ENCODE measurements at places on chromosomes 4 and X.

DNA sequence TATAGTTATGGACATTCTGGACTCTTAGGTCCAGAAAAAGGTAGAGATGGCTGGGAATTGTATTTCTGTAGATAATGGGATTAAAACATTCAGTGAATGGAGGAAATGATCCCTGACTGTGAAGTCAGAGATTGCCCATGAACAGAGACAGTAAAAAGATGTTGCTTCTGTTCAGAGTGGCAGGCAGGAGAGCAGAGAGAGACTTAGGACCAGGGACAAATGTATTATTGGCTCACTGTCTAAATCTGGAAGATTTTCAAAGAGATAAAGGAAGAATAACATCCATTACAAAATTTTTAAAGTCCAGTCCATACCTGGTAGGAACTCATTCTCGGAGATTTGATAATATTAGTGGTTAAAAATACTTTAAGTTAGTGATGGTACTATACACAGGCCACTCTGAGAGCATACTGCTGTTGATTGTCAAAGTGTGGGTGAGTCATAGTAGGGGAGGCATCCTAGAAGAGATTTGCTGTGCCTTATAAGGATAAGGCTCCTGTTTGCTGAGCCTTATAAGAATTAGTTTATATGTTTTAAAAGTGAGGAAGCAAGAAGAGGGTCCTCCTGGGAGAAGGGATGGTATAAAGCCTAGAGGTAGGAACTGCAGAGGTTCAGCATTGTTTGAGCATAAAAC is 53.0 kb downstream of the JADE3 start:
- DNase-seq, result no peak

GRCh38 chrX:132958091-132958703 is at the start of gene HS6ST2:
TSS of gene HS6ST2 (minus strand) at chrX:132958629.
- DNase-seq, result peak; percentile 26

GRCh38 chr4:103915224-103915869 is 195.6 kb upstream of the TACR3 start:
- DNase-seq, result no peak

DNA sequence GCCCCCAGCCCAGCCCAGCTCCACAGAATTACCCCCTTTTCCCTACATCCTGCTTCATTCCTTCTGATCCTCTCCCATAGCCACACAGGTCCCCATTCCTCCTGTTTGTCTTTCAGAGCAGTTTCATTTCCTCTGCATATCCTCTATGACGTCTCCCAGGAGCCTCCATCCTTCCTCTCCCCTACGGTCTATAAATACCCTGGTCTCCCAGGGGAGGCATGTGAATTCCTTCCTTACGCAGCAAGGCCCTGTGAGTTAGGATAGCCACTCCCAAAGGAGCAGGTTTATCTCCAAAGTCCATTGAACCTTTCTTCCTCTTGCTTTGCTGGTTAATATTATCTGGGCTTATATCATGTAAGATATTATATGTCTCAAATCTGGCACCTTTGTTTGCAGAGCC is 8.4 kb upstream of the APLN start:
- no peak for DNase-seq

GRCh38 chr4:70691661-70692060 is 3.3 kb downstream of the UTP3 start:
- no peak for DNase-seq

DNA sequence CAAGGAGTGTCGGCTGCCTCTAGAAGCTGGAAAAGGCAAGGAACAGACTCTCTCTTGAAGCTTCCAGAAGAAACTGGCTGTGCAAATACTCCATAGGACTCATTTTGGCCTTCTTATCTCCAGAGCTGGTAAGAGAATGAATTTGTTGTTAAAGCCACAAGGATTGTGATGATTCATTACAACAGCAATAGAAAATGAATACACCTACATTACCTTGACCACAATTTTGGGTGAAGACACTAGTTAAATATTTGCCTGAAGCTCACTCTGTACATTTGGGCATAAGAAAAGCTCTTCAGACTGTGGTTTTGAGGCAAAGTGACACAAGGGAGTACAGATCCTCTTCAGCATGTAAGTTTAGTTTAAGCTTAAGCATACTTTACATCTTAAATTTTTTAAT is 134.5 kb upstream of the TLL1 start:
- no peak for DNase-seq

DNA sequence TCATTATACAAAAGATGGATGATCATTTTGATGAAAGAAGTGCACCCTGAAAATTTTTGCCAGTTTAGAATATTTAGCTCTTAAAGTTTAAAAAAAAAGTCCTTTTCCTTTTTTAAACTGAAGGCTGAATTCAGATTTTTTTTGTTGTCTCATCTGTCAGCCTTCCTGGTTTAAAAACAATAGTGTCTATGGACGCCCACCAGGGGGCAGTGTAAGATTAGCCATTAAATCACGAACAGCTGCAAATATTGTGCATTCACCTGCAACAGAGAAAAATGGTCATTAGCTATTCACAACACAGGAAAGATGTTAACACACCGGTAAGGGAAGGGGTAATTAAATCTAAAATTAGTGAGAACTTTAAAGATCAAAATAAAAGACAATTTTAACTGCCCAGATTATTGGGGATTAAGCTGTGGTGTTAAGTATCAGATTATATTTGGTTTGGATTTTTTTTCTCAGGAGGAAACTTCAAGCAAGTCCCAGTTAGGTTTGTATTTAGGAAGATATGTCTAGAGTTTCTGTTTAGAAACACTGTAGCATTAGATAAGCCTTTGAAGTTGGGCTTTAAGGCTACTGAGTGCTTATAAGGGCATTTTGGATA is 4.4 kb upstream of the CXorf38 start:
- DNase-seq, result peak; percentile 79

DNA sequence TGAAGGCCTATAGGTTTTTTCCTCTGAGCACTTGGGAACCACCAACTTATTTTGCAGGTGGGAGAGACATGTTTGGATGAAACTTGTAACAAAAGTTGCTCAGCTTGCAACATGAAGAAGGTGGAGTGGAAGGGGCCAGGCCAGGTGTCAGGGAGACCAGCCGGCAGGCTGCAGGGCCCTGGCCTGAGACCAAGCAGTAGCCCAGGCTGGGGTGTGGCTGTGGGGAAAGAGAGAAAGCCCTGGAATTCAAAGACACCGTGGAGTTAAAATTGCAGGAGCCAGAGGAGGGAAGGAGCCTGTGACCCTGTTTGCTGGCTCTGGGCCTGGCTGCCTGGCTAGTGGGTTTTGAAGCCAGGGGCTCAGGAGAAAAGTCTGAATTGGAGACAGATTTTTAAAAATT is 43.4 kb downstream of the EFNB1 start:
- no peak for DNase-seq

DNA sequence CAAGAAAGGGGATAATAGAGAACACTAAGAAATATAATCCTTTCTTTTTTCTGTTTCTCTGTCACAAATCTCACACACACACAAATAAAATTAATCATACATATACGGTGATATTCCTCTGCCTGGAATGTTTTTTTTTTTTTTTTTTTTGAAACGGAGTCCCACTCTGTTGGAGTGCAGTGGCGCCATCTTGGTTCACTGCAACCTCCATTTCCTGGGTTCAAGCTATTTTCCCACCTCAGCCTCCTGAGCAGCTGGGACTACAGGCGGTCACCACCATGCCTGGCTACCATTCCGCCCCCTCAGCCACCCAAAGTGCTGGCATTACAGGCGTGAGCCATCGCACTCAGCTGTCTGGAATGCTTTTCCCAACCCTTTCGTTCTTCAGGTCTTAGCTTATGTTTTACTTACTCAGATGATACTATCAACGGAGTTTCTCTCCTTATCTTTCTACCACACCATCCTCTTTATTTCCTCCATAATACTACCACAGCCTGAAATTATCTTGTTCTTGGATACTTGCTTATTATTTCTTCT is 69.3 kb downstream of the ANKRD17 start:
- no peak for DNase-seq

DNA sequence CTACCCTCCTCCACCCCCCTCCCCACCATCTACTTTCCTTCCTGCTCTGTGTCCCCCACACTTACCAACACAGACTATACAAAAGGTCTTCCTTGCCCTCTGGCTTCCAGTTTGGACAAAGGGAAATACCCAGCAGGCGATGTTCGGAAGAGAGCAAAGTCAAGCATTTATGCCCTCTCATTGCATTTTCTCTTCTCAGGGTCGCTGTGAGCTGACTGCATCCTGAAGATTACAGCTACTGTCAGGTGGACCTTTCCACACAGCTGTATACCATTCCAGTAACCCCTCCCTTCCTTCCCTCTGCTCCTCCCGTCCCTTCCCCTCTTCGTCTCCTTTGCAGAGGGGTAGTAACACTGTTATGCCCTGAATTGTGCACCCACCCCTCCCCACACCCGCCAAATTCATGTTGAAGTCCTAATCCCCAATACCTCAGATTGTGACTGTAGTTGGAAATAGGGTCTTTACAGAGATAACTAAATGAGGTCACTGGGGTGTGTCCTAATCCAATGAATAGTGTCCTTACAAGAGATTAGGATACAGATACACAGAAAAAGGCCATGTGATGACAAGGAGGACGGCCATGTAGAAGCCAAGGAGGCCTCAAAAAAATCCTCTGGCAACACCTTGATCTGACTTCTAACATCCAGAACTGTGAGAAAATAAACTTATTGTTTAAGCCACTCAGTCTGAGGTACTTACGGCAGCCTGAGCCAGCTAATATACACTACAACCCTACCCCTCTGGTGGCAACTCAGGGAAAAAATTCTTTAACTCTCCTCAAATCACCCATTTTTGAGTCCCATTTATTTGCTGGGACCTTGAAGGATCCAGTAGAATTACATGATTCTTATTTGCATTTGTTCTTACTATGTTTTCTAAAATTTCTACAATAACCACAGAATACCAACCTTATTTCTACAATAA is 11.7 kb downstream of the MORF4L2 start:
- no peak for DNase-seq

DNA sequence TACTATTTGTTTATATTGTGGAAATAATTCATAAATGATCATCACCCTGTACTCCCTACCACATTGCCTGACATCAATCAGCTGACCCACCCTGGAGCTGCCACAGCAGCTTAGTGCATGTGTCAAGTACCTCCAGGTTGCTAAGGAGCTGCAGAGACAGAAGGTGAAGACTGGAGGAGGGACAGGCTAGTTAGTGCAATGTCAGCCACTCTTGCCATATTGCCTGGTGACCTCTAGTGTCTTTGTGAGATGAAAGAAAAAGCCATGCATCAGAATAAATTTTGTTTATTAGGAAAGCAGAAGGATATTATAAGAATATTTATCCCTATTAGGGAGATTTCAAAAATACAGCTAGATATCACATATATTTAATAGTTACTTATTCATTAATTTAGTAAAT is 243.9 kb upstream of the FAT4 start:
- DNase-seq, result no peak

DNA sequence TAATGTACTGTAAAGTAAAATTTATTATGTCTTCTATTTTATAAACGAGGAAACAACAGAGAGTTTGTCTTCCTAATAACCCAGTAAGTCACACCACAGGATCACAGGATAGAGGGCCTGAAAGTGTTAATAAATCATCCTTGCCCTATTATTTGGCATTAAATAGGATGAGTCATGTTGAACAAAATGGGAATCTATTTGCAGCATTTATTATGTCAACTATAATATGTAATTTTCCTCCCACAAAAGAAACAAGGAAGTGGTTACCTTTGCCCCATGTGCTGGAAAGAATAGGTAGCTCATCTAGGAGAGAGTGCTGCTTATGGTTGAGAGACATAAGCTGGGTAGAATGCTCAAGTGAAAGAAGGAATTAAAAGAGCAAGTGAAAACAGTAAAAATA is 237.6 kb upstream of the NDST3 start:
- no peak for DNase-seq

- DNase-seq, result no peak
Measured at GRCh38 chrX:135396109-135396508, 25.6 kb upstream of the SMIM10L2A start.

Data from activated naive CD4-positive, alpha-beta T cell treated with anti-CD3 and anti-CD28 coated beads for 36 hours (primary cell).